ENCODE measurements at places on chromosomes 1 and 21.

- no peak overlapping the region for H3K27ac ChIP-seq
- DNase-seq: no peak
- H3K4me1 ChIP-seq: no peaks in the 10 kb centered on the region
- H3K36me3 ChIP-seq: peaks cover 7% of the 10 kb centered on the region
- no peaks in the 10 kb centered on the region for H3K27me3 ChIP-seq
These were observed 19.4 kb downstream of the LRP8 start for GRCh38 chr1:53308506-53308905.

DNA sequence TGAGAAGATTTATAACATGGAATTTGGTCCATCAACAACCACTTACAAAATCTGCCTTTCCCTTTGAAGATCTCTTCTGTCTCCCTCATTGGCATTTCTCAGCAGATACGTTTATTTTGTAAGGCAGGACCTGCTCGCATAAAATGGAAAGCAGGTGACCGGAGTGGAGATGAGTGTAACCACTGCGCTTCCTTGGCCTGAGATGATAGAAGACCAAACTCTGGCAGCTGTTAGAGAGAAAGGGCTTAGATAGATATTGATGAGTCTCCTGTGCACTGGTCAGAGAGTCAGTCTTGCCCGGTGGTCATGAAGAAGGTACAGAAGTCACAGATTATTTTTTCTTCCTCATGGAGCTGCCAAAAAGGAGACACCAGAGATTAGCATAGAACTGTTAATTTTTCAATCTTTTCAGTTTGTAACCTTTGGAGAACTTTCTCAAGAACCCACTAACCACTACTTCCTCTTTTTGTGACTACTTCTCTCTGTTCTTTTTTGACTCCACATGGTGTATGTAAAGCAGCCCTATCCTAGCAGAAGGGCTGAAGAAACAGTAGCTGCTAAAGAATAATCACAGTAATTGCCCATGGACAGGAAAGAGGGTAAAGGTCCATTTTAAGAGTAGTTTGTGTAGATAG, 47.6 kb downstream of the FCRL3 start:
- no peaks in the 10 kb centered on the region for H3K4me1 ChIP-seq
- no peaks in the 10 kb centered on the region for H3K27me3 ChIP-seq
- H3K4me3 ChIP-seq: no peak overlapping the region
- H3K36me3 ChIP-seq: no peaks in the 10 kb centered on the region
- H3K27ac ChIP-seq: no peak overlapping the region
- DNase-seq: no peak

DNA sequence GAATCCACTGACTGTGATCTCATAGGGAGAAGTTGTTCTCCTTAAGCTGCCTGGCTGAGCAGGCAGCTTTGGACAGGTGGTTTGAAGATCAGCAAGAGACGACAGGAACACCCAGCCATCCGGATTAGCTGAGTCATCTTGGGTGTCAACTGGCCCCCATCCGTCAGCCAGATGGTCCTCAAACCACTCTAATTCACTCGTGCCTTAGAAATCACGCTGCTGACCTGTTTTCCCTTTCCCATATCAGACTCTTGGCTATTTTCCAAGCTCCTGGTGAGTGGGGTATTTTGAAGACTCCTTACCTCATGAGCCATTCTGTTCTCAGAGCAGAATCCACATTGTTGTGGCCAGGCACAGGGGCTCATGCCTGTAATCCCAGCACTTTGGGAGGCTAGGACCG, 149.1 kb upstream of the L1TD1 start:
- H3K27me3 ChIP-seq: no peaks in the 10 kb centered on the region
- peaks cover 13% of the 10 kb centered on the region for H3K36me3 ChIP-seq
- no peaks in the 10 kb centered on the region for H3K4me1 ChIP-seq
- no peak overlapping the region for H3K4me3 ChIP-seq

- no peaks in the 10 kb centered on the region for H3K4me1 ChIP-seq
- no peak overlapping the region for H3K27ac ChIP-seq
- no peak for DNase-seq
- H3K4me3 ChIP-seq: no peak overlapping the region
These were observed 16.9 kb downstream of the HSD3B2 start for GRCh38 chr1:119431836-119432235.

DNA sequence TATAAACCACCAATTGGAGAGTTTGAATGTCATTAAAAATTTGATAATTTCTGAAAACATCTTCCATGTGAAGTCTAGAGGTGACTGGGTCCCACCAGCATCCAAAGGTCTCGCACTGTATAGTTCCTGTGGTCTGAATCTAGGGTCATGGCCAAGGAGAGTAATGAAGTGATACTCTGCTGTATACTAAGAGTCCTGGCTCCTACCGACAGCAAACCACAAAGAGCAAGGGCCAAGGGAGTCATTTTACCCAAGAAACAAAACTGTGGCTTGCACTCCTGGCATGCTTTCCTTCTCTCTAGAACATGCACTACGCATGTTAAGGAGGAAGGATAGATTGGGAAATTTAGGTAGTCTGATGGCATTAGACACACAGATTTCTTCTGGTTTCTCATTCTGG, 115.6 kb downstream of the BRINP2 start:
- no peak overlapping the region for H3K4me3 ChIP-seq
- H3K36me3 ChIP-seq: no peaks in the 10 kb centered on the region
- no peak for DNase-seq
- H3K27me3 ChIP-seq: no peaks in the 10 kb centered on the region
- no peak overlapping the region for H3K27ac ChIP-seq
- H3K4me1 ChIP-seq: no peaks in the 10 kb centered on the region

- H3K4me1 ChIP-seq: peaks cover 60% of the 10 kb centered on the region
- no peak overlapping the region for H3K4me3 ChIP-seq
- H3K27ac ChIP-seq: no peak overlapping the region
- H3K36me3 ChIP-seq: no peaks in the 10 kb centered on the region
- DNase-seq: no peak
These were observed 18.1 kb upstream of the POFUT2 start for GRCh38 chr21:45305836-45306235.

DNA sequence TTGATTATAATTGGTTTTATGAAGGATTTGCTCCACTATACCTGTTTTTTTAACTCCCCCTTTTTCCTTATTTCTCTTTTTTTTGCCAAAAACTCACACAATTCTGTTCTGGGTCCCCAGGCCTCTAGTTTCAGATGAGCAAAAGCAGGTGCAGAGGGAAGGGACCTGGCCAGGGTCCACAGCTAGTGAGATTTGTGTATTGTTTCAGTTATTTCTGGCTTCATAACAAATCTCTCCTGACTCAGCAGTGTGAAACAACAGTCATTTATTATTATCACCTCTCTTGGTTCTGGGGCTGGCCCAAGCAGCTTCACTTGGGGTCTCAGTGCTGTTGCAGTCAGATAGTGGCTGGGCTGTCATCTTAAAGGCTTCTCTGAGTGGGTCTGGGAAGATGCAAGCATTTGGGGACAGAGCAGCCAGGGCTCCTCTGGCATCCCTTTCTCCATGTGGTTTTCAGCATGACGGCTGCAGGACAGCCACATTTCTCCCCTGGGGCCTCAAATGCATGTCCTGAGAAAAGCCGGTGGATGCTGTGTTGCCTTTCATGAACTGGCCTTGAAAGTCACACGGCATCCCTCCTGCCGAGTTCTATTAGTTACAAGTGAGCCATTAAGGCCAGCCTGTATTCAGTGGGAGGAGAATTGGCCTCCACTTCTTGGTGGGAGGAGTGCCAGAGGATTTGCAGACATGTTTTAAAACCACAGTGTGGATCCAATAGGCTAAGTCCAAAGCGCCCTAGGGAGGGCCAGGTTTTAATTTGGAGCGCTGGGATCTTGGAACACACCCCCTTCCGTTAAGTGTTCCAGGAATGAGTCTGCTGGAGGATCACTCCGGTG, 137.1 kb downstream of the CAMTA1 start:
- no peaks in the 10 kb centered on the region for H3K4me1 ChIP-seq
- no peak overlapping the region for H3K4me3 ChIP-seq
- H3K27ac ChIP-seq: no peak overlapping the region
- no peak for DNase-seq
- no peaks in the 10 kb centered on the region for H3K36me3 ChIP-seq

DNA sequence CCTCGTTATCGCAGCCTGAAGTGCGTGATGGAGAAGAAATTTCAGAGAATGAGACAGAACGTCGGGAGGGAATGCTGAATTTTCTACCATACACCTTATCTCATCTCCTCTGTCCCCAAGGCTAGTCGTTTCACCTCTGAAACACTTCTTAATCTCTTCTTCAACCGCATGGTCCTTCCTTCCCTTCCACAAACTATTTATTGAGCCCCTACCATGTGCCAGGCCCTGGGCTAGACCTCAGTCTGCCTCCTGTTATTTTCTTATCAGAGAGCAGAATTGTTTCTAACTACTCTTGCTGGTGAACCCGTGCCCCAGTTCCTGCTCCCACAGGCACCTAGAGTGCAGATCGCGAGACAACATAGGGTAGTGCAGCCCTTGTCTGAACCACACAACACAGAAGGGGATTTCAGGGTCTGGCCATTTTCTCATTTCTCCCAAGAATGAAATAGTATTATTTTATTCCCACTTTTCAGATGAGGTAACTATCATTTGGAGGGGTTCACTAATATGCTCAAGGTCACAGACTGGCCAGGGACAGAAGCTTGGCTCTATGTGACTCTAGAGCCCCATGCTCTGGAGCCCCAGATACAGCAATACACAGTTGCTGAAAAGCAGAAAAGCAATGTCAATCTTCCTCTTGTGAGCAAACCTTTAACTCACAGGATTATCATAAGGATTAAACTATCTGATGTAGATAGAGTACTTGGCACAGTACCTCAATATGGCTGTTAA, 598 bp upstream of the ADIPOR1 start:
- H3K27me3 ChIP-seq: no peaks in the 10 kb centered on the region
- peaks cover 18% of the 10 kb centered on the region for H3K36me3 ChIP-seq
- DNase-seq: peak; percentile 39
- peak overlapping the region; percentile 63 for H3K4me3 ChIP-seq

GRCh38 chr21:33015756-33016155, 10.0 kb upstream of the OLIG2 start:
- no peak overlapping the region for H3K27ac ChIP-seq
- no peak for DNase-seq

DNA sequence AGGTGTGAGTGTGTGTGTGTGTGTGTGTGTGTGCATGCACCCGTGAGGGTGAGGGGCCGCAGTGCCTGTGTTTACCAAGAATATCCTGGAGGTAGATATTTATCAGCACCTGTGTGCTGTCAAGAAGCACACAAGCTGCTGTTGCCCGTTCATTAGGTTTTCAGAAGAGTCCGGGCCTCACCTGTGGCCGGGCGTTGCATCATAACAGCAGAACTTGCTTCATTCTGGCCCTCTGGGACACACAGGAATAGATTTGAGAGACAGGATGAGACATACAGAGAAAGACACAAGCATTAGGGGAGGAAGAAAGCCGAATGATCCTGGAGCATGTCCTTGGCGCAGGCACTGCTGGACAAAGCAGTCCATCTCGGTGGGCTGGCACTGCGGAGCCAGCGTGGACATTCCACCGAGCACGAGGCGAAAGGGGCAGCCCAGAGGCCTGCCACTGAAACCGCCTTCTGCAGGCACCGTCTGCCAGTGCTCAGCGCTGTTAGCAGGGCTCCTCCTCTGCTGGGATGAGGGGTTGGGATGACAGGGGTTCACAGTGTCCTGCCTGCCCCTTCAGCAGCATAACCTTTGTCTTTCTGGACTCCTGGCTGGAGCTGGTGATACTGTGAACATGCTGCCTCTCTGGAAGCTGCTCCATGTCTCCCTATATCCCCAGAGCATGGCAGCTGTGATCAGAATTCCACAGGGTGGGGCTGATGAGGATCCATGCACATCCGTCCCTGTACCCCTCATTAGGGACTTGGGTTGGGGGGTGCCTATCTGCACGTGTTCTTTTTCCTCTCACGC, 81.1 kb downstream of the PEX14 start:
- H3K27ac ChIP-seq: no peak overlapping the region
- DNase-seq: no peak
- no peak overlapping the region for H3K4me3 ChIP-seq
- no peaks in the 10 kb centered on the region for H3K4me1 ChIP-seq

DNA sequence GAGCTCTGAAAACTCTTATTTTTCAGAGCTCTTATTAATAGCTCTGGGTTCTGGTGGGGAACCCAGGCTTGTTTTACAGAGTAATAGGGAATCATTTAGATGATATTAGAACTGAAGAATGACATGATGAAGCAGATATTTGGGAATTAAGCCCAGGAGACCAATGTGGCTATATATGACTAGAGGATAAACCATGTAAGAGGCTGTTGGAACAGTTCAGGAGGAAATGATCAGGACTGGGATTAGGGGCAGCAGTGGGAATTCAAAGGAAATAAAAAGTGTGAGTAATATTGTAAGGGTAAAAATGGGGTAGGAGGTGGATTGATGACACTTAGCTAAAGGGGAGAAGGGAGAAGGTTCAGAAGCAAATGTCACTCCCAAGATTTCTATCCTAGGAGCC, 58.6 kb downstream of the GIPC2 start:
- H3K27me3 ChIP-seq: no peaks in the 10 kb centered on the region
- H3K27ac ChIP-seq: no peak overlapping the region
- no peak for DNase-seq
- H3K4me1 ChIP-seq: no peaks in the 10 kb centered on the region
- no peaks in the 10 kb centered on the region for H3K36me3 ChIP-seq

- H3K36me3 ChIP-seq: peaks cover 36% of the 10 kb centered on the region
- H3K4me3 ChIP-seq: no peak overlapping the region
- H3K4me1 ChIP-seq: peaks cover 4% of the 10 kb centered on the region
- H3K27ac ChIP-seq: peak overlapping the region; percentile 2
- DNase-seq: no peak
These were observed 27.1 kb downstream of the SHISAL2A start for GRCh38 chr1:52659851-52660596.

DNA sequence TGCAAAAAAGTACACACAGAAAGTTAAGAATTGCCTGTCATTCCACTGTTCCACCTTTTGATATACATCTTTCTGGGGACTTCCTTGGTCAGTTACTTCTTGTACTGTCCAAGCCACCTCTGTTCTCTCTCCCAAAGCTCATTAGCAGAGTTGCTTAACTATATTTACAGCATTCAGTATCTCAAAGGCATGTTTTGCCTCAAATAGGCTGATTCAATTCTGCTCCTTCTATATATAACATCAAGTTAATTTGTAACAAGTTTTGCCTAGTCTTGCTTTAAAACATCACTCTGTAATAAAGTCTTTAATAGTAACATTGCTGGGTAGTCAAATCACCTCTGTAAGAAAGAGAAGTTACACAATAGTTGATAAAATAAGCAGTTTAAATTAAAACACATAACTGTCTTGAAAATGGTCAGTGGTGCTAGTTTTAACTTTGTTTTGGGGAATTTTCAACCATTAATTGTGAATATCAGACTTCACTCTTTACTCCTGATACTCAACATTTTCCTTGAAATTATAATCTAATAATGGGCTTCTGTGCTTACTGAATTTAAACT, 35.7 kb downstream of the EDARADD start:
- H3K36me3 ChIP-seq: no peaks in the 10 kb centered on the region
- H3K27ac ChIP-seq: no peak overlapping the region
- H3K4me3 ChIP-seq: no peak overlapping the region
- no peak for DNase-seq

DNA sequence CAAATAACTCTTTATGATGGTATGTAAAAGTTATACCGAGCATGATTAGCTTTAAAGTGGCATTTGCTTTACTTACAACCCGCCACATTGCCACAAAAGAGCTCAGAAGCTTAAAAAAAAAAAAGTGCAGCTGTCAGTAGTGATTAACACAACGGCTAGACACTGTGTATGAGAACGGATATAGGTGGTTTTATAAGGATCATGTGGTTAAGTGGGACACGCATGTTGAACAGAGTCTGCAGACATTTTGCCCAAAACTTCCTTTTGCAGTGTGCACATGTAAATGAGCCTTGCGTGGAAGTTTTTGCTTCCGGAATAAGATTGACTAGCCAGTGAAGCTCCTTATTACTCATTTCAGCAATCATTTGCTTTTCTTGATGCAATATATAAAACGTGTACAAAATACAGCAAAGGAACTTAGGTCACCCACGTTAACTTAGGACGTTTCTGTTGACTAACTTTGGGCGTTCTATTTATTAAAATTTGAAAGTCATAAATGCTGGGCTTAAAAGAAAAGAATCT, 58.7 kb upstream of the RGS1 start:
- peak; percentile 32 for DNase-seq
- no peaks in the 10 kb centered on the region for H3K27me3 ChIP-seq
